Osteoblast (primary cell): ENCODE measurements at places on chromosomes 13 and 19. TPM values are rescaled to one million over a fixed set of nuclear protein-coding genes. Genes with fewer than 3 reads are reported as not detected.

SPTBN4 gene
- 0.72 and 1.2 TPM in 2 replicates for total RNA-seq

GRCh38 chr13:114116734-114117133 lies 15.7 kb downstream of the RASA3 start:
- DNase-seq: no peak

OBI1 gene
- total RNA-seq: 12.7 TPM in 2 replicates

DNA sequence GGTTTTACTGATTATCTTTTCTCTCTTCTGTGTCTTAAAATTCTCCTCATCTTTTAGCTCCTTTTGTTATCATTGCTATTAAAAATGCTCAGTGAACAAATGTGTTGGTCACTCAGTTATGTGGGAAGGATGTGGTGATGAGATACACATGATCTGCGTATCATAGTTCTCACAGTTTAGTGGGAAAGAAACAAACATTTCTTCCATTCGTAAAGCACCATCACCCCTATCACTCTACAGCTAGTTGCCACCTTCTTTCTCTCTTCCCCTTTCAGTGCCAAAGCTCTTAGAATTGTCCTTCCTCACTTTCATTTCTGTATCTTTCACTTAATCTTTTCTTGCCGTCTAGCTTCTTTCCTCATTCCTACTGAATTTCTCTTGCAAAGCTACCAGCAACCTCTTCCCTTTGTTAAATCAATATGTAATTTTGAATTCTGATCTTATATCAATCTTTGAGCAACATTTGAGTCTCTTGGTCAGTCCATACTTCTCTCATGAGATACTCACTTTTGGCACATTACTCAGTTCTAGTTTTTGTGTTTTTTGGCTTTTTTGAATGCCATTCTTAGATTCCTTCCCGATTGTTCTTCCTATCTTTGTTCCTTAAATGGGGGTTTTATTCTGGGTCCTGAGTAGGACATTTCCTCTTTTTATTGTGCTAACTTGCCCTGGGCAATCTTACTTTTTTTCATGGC lies 122.3 kb downstream of the PCCA start:
- no peak for DNase-seq

GRCh38 chr19:33152176-33152575 lies 20.3 kb downstream of the WDR88 start:
- DNase-seq: no peak

- DNase-seq: no peak
Observed at GRCh38 chr13:100433475-100433874, 155.1 kb downstream of the GGACT start.

GRCh38 chr19:2591537-2592291 lies 110.8 kb downstream of the GNG7 start:
- DNase-seq: no peak

S1PR5 gene
- total RNA-seq: 0.29 and 0.36 TPM in 2 replicates

DNA sequence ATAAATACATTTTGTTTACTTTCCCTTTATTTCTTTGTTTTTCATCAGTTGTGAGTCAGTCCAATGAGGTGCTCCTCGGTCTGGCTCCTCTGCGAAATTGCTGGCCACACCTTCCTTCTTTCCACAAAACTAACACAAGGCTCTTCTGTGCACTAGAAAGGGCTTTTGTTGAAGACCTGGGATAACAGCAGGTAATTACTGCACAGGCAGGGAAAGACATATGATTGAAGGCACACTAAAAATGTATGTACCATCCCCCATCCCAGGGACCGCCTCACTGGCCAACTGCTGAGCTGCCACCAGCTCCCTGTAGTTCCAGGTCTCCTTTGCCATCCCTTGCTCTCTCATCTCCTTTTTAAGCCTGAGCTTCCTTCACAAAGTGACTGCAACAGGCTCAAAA lies 180.5 kb downstream of the EFNB2 start:
- no peak for DNase-seq

GRCh38 chr13:47142105-47142504 lies 245.3 kb upstream of the HTR2A start:
- no peak for DNase-seq

- no peak for DNase-seq
Observed at GRCh38 chr19:29535984-29536508, 10.3 kb downstream of the VSTM2B start.

GRCh38 chr13:21176215-21176981 lies at the start of the genes MRPL57 and SKA3:
Gene MRPL57 (plus strand): TSS chr13:21176658. CDS start chr13:21176917, 259 bp downstream.
Gene SKA3 (minus strand): TSS chr13:21176552. CDS start chr13:21176477, 75 bp downstream.
- DNase-seq: peak; percentile 98

RFPL4AL1 gene
- not detected in 2 replicates for total RNA-seq

DNA sequence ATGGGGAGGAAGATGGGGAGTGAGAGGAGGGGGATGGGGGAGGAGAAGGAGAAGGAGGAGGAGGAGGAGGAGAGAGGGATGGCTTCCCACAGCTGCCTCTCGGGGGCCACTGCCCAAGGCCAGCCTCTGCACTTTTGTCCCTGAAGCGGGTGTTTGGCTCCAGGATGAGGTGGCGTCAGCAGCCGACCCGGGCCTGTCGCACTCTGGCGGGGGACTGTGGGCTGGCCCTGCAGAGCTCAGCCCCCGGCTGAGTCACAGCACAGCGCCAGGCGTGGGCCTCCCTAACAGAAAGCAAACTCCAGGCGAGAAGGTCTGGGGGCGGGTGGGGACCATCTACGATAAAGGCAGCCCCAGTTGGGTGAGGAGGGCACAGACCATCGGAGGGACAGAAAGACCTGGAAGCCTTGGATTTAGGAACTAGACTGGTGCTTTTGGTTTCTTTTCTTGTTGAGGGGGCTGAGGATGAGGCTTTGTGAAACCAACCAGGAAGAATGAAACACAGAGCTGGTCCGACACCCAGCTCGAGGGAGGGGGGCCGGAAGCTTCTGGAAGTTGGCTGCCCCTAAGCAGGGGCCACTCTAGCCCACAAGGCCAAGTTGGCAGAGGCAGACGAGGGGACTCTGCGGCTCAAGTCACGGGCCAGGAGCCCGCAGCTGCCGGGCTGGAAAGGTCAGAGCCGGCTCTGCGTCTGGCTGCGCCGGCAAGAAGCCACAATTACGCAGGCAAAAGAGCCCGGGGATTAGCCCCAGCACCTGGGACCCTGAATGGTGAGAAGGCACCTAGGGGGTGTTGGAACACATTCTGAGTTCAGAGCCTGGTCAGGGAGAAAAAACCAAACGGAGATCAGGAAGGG lies 18.2 kb downstream of the LSM4 start:
- DNase-seq: peak; percentile 99

DNA sequence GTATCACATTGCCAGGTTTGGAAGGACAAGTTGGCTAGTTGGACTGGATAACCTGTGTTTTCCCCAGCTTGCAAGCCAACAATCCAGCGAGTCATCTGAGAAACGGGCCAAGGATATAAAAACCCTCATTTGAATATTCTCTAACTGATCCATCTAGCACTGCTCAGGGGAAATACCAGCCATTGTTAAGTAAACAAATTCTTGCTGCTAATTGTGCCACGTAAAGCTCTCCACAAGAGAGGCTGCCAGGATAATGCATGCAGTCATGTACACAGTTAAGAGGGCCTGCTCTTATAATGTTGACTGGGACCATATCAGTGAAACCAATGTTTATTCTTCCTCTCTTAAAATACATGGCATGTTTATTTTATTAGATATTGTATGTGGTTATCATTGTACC lies 663.2 kb upstream of the SGCG start:
- DNase-seq: no peak

GRCh38 chr19:2129486-2129885 lies 21.9 kb downstream of the AP3D1 start:
- DNase-seq: no peak

DNA sequence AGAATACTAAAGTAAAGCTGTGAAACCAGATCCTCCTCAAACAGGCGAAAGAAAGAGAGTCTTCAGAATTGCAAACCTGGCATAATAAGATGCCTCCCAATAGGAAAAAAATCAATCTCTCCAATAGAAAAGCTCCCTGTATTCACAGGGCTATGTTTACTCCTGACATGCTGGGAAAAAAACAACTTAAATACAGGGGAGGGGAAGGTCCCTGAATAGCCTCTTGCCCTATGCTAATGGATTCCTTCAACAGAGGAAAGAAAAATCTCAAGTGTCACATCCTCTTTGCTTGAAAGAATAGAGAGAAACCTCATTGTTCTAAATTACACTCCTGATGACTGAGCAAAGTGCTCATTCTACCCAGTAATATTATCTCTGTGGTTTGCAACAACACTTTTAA lies 1271.1 kb upstream of the PRR20A start:
- no peak for DNase-seq

- no peak for DNase-seq
Observed at GRCh38 chr13:43425234-43425633, 361.5 kb downstream of the ENOX1 start.

GRCh38 chr13:83332751-83333150 lies 549.5 kb downstream of the SLITRK1 start:
- no peak for DNase-seq

TJP3 gene
- total RNA-seq: not detected in 2 replicates

DNA sequence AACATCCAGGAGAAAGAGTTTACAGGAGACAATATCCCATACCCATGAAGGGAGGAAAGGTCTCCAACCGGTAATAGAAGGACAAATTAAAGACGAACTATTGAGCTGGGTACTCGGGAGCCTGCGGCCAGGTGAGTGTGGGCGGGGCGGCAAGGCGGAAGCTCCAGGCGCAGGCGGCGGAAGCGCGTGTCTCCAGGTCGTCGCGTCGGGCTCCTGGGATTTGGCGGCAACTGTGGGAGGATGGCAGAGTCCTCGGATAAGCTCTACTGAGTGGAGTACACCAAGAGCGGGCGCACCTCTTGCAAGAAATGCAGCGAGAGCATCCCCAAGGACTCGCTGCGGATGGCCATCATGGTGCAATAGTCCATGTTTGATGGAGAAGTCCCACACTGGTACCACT lies 21.6 kb upstream of the ANKRD10 start:
- DNase-seq: no peak

SIGLEC8 gene
- total RNA-seq: not detected in 2 replicates

- no peak for DNase-seq
Observed at GRCh38 chr13:94829837-94830365, 117.6 kb upstream of the SOX21 start.

DNA sequence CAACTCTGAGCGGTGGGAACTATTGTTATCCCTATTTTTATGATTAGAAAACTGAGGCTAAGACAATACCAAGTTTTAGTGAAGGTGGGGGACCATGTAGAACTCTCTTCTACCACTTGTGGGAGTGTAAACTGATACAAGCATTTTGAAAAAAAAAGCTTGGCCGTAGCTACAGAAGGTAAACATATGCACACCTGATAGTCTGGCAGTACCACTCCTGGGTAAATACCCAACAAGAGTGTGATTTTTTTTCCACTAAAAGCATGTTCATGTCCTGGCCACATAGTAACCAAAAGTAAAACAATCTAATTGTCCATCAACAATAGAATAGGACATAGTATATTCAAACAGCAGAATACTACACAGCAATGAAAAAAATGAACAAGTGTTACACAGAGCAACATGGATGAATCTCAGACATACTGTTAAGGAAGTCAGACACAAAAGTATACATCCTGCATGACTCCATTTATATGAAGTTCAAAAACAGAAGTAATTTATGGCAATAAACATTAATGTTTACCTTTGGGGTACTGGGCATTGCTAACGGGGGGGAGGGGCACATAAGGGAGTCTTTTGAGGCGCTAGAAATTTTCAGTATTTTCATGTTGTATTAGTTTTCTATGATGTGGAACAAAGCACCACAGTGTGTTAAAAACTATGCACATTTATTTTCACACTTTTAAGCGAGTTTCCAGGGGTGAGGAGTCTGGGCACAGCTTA lies 6.4 kb upstream of the SPATA13 start:
- DNase-seq: no peak

DNA sequence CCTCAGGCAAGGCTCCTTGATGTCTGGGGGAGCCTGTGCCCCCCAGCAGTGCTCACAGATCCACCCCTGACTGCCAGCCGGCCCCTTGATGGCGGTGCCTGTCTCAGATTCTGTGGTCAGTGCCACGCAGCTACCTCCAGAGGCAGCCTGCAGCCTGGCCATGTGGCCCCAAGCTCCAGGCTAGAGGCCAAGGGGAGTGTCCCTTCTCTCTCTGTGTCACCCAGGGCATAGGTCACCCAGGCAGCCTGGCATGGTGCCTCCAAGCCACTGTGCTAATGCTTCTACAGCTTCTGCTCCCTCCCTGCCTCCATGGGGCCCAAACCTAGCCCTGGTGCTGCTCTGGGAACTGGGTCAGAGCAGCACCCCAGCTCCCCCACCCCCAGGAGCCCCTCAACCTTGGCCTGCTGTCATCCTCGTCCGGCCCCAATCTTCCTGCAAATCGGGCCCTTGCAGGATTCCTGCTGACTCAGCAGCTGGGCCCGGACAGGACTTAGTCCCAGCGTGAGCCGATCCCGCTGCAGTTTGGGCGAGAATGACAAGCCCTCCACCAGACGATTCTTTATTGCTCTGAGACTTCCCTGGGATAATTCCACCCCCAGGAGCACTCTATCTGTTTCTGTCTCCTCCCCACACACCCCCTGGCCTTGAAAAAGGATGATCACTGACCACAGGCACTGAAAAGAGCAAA lies 2.8 kb upstream of the ARL11 start:
- DNase-seq: peak; percentile 73

GRCh38 chr19:584240-585001 lies 5.3 kb upstream of the HCN2 start:
- peak; percentile 98 for DNase-seq

DNA sequence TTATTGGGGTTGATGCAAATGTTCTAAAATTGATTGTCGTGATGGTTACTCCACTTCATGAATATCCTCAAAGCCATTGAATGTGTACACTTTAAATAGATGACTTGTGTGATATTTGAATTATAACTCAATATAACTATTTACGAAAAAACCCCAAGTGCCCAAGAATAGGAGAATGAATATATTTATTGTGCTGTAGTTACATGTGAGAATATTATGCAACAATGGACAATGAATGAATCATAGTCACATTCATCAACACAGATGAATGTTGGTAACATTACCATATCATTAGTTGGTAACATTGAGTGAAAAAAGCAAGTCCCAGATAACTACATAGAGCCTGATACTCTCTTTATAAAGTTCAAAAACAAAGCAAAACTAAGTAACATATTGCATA lies 127.8 kb upstream of the UBL3 start:
- DNase-seq: no peak

ZNF578 gene
- total RNA-seq: 2.4 and 2.5 TPM in 2 replicates

DNA sequence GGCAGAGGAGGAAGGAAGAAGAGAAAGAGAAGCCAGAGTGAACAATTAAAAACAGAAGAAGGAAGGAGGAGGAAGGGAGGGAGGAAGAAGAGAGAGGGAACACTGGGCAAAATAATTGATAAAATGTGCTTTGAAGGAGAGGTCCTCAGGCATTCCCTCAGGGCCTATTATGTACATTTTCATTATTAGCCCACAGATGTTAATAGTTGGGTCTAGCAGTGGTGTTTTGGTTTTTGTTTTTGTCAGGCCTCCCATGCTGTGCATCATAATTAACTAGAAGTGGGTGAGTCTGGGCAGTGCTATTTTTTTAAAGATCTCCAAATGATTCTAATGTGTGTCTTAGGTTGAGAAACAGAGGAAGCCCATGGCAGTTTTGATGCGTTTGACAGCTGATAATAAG lies 178.1 kb downstream of the TDRD3 start:
- DNase-seq: no peak
